ENCODE measurements at places on chromosomes 5 and 9.

DNA sequence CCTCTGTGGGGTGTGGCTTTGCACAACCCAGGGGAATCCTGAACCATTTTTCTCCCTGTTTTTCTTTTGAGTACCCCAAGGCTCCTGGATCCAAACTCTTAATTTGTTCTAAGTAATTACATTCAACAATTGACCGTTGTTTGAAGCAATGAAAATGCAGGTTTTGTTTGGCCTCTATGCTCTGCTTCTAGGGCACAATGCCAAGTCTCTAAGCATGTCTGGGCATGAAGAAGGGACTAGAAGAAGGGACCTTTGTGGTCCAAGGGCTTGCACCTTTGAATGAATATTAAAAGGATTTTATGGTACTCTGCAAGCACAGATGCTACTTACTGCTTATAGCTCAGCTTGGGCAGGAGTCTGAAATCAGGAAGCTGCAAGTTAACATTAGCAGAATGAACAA lies 6.6 kb upstream of the ENC1 start:
- DNase-seq: no peak

- no peak for DNase-seq
Measured at GRCh38 chr5:96884995-96885394, 8.7 kb downstream of the ERAP2 start.

GRCh38 chr5:112951124-112951702 lies 25.4 kb upstream of the DCP2 start:
- DNase-seq: no peak

GRCh38 chr5:59666440-59667068 lies 227.0 kb downstream of the PDE4D start:
- DNase-seq: no peak

DNA sequence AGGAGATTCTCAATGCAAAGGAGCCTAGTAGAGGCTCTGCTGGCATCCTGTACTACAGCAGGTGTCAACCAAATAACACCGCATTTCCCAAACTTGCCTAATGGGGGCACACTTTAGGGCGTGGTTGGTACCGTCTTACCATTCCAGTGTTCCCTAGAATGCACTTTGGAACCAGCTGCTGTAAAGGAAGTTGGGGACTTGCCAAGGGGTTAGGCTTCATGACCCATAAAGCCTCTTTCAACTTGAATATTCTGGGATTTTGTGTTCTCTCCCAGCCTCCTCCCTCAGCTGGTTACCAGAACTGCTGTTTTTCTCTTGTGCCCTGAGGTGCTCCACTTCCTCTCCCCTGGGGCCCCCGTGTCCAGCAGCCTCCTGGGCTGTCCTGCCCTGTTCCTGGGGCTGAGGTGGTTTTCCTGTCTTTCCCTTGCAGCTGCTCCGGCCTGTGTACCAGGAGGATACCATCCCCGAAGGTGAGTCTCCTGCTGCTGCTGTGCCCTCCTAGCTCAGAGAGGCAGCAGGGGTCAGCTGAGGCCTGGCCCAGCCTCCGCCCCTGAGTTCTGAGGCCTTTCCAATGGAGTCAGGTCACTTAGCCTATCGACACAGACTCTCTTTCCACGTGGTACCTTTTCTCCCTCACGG lies 44.7 kb downstream of the RGS3 start:
- DNase-seq: no peak

GRCh38 chr5:95557841-95558240 lies 2.9 kb downstream of the ARSK start:
- DNase-seq: no peak

- DNase-seq: no peak
Measured at GRCh38 chr9:33250458-33250995, 10.6 kb downstream of the SPINK4 start.

GRCh38 chr9:113148781-113149510 lies 1.9 kb upstream of the SLC31A2 start:
- no peak for DNase-seq

- no peak for DNase-seq
Measured at GRCh38 chr9:120741701-120742100, 27.4 kb upstream of the MEGF9 start.

DNA sequence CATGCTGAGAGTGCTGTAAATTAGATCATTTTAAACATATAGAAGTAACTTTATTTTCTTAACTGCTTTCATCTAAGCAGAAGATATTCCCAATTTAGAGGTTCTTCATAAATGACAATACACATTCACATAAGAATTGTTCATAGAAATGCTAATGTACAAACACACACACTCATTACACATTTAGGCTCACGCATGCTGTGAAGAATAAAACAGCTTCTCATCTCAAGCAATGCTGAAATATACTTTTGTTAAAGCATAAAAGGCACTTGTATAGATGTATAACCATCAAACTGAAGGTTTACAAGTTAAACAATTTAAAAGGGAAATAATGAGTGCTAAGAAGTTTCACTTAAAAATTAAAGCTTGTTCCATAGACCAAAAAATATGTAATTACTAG lies 18.1 kb upstream of the FTMT start:
- no peak for DNase-seq

DNA sequence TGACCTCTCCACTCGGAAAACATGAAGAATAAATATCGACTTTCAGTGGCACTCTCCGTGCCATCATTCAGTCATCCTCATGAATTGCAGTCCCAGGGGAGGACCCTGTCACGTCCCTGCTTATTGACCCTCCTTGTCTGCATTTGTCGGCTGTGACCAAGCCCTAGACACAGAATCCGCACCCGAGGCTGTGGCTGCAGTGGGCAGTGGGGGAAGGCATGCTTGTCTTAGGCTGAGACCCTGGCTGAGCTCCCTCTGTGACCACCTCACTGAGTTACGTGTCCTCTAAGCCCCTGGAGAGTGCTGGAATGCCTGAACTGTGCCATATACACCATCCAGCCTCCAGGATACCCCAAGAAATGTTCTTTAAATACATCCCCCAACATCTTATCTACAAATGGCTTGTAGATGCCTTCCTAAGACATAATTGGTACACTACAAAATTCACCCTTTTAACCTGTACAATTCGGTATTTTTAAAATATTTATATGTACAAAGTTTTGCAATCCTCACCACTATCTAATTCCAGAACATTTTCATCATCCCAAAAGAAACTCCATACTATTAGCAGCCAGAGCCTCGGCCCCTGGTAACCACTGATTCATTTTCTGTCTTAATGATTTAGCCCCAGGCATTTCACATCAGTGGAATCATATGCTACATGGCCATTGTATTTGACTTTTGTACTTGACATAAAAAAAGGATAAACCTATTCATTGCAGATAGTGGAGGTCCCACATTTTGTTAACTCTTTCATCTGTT lies 80.8 kb upstream of the ICE1 start:
- DNase-seq: no peak

- no peak for DNase-seq
Measured at GRCh38 chr5:79983618-79984017, 7.4 kb downstream of the MTX3 start.

Data from stimulated activated CD4-positive, alpha-beta T cell treated with anti-CD3 and anti-CD28 coated beads, Interleukin-1b, Interleukin-23, amount 100 ng/mL, for 1 hour (primary cell).